Stimulated activated CD4-positive, alpha-beta T cell treated with anti-CD3 and anti-CD28 coated beads, Interleukin-1b, Interleukin-23, amount 100 ng/mL, for 24 hours (primary cell): ENCODE measurements at places on chromosomes 16 and 17.

DNA sequence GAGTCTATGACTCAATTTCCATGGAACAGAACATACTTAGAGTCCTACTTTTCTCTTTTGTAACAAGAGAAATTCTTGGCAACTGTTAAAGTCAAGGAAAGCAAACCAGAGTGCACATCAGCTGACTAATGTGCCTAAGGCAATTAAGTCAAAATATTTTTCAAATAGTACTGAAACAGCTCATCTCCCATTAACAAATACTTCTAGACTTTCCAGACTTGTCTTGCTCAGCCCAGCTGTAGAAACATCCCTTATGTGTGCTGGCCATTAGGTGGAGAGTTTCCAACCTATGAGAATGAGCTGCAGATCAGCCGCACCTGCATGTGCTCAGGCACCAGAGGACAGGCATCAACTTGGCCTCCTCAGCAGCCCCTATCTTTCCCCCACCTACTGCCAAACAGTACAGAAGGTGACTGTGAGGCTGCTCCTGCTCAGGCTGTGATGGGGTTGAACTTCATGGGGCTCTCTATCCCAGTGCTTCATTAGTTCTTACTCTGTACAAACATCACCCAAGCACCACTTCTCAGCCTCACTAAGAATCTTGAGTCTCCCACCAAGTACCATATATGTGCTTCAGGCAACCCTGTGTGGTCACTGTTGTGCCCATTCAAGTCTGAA lies 32.2 kb downstream of the TEX2 start:
- DNase-seq: no peak

DNA sequence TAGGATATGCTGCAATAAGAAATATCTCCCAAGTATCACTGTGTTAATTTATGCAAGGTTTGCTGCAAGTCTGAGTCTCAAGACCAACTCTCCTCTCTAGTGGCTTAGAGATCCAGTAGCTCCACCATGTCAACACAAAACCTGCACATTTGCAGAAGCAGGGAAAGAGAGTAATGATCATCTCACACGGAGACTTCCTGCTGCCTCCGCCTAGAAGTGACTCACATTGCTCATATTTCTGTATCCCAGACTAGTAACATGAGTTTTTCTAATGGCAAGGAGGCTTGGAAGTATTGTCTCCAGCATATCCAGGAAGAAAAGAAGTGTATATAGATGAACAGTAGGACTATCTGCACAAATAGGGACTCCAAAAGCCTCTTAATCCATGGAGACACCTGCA lies 15.0 kb upstream of the IRX6 start:
- no peak for DNase-seq

- DNase-seq: no peak
These were observed 544 bp upstream of the EVI2A start for GRCh38 chr17:31321966-31322365.

DNA sequence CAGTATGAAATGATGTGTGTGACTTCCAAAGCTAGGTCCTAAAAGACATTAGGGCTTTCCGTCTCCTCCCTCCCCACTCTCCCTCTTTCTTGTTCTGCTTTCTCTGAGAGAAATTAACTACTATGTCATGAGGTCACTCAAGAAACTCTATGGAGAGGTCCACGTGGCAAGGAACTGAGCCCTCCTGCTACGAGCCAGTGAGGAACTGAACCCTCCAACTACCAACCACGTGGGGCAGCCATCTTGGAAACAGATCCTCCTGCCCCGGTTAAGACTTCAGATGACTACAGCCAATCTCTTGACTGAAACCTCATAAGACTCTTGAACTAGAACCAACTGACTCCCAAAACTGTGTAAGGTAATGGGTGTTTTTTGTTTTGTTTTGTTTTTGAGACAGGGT lies 4.2 kb upstream of the ALOX15 start:
- DNase-seq: no peak

DNA sequence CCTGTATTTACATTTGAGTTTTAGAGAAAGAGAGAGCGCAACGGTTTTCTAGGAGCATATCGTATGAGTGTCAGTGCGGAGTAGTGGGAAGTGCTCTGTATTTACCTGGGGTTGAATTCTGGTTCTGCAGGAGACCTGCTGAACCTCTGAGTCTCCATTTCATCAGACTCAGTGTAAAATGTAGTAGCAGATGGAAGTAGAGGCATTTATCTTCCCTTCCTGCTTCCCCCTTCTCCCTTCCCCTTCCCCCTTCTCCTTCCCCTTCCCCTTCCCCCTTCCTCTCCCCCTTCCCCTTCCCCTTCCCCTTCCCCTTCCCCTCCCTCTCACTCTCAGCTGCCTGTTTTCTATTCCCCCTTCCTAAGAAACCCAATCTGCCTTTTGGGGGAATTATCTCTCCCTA lies 426.9 kb downstream of the NPIPA7 start:
- no peak for DNase-seq

- DNase-seq: no peak
These were observed 73.8 kb downstream of the XYLT1 start for GRCh38 chr16:17396762-17397498.

DNA sequence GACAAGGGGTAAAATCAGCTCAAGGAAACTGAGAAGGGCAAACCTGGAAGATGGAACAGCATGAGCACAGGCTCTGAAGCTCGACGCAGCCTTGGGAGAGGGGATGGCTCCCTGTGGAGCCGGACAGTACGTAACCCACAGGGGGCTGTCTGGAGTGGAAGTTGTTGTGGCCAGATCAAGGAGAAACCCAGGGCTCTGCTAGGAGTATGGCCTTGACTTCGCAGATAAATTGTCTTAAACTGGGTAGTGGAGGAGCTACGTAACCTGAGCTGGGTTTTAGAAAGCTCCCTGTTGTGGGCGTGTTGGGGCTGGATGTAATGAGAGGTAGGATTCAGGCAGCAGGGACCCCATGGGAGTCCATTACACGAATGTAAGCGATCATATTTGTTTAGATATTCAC lies 25.5 kb upstream of the AXIN2 start:
- no peak for DNase-seq

DNA sequence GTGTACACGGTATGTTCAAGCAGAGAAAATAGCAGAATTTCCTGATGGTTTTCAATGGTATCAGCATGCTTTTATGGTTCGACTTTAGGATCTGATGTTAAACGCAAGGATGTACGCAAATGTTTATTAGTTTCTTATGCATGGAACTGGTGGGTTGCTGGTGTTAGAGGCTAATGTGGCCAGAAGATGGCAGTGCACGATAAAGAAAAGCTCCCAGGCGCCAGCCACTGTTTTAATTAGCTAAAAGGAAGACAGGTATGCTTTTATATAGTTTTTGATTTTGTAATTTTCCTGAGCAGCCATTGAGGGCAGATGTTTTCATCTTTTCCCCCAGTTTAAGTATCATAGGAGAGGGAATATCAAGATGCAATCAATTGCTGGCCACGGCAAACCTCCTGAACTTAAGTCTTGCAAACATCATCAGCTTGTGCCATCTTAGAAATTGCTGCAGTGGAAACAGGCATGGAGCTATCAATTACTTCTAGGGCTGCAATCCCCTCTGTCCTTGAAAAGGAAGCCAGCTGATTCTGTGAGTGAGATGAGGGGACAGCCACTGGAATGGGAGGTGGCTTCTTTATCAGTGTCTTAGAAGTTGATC lies 648.5 kb upstream of the RBFOX1 start:
- no peak for DNase-seq

DNA sequence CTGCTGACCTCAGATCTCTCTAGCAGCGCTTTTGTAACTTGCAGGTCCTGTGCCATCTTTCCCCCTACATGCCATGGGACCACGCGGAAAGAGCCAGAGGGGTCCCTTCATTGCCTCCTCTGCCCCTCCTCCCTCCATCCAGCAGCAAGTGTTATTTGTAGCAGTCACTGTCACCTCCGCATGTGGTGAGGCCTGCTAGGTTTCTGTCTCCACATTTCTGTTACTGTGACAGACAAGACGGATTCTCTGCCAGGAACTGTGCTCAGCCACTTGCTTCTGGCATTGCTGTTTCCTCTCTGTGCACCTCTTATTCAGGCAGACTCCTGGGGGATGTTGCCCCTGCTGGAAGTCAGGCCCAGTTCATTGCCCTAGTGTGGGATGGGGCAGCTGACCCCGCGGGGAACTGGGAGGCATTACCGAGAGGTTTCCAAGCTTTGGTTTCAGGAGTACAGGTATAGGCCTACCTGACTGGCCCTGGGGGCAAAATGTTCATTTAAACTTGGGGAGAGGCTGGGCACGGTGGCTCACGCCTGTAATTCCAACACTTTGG lies 61.2 kb downstream of the RAB11FIP4 start:
- DNase-seq: no peak
